ENCODE measurements at places on chromosomes 6 and 20.

DNA sequence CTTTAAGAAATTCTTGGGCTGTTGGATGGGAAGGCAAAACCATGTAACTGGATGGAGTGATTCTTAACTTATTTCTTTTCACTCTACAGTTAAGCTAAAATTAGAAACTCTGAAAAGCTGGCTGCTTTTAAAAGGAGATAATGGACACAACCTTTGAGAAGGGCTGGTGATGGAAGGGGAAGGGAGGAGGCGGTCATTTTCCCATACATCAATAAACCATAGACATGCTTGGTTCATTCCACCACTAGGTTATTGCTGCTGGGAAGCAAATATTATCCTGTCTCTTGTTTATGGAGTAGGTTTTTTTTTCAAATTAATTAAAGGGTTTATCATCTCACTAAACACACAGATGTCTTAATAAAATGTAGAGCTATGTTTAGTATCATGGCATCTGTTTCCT is 76.2 kb downstream of the PLCB1 start:
- no peak for DNase-seq

DNA sequence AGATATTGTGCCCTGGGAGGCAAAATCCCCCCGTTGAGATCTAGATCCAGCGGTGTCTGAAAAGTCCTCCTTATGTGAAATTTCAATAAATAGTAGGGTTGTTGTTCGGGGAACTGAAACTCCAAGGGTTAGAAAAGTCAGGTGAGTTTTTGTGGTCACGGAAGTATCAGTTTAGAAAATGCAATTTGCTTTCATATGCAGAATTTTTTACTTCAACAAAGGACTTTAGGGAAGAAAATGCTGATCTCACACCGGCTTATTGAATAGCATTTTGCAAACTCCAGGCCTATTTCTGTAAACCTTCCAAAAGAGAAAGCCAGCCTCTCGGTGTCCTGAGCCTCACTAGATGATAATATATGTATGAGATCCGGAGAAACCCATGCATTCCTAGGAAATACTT is 254.7 kb downstream of the TSHZ2 start:
- DNase-seq: no peak

DNA sequence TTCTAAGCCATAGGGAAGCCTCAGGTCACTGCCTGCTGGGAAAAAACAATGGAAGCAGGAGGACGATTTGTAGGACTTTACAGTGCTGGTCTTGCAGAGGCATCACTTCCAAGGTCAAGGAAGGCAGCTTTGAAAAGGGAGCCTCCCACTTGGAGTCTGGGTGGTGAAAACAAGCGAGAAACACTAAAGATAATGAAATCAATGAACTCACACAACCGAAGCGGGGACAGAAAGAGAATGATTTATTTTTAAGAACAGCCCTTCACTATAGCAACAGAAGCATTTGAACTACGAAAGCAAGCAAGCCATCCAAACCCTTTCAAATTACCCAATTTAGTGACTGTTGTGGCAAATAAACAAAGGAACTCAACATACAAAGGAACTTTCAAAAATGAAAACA is 227.5 kb downstream of the THBS2 start:
- DNase-seq: no peak

GRCh38 chr20:51416532-51417249 is 125.8 kb downstream of the NFATC2 start:
- DNase-seq: no peak

GRCh38 chr20:373171-373890 is 7.2 kb upstream of the TRIB3 start:
- DNase-seq: no peak

- no peak for DNase-seq
Observed at GRCh38 chr6:14703586-14703985, 542.3 kb upstream of the JARID2 start.

DNA sequence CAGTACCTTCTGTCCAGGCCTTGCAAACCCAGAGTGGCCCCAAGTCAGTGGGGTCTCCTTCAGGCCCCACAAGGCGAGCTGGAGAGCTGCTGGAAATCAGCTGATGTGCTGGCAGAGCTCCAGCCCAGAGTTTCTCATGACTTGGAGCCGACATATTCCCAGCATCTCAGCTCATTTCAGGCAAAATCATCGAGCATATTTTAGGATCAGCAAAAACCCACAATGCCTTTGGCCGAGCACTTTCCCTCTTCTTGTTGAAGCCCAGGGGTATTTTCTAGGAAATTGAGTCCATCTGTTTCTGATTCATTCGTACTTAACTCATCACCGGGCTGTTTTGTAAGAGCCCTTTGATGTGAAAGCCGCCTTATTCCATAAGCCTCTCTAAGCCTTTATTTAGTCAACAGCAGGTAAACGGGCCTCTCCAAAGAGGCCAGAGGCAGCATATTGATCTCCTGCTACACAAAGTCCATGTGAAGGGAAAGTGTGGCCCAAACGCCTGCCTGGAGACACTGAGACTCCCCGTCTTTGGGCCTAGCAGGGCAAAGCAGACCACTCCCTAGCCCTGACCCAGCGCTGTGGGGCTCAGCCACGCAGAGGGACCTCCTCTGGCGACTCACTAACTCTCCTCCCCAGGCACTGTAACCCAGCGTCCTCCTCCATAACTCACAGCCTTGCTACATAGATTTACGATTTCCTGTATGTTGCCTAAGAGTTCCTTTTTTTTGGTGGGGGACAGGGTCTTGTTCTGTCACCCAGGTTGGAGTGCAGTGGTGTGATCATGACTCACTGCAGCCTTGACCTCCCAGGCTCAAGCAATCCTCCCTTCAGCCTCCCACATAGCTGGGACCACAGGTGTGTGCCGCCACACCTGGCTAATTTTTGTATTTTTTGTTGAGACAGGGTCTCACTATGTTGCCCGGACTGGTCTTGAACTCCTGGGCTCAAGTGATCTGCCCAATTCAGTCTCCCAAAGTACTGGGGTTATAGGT is 12.1 kb upstream of the C20orf203 start:
- no peak for DNase-seq

- DNase-seq: no peak
Observed at GRCh38 chr6:116033687-116034303, 26.9 kb downstream of the FRK start.
